IMR-90 (cell line): ENCODE measurements at places on chromosomes 7 and 10.

DNA sequence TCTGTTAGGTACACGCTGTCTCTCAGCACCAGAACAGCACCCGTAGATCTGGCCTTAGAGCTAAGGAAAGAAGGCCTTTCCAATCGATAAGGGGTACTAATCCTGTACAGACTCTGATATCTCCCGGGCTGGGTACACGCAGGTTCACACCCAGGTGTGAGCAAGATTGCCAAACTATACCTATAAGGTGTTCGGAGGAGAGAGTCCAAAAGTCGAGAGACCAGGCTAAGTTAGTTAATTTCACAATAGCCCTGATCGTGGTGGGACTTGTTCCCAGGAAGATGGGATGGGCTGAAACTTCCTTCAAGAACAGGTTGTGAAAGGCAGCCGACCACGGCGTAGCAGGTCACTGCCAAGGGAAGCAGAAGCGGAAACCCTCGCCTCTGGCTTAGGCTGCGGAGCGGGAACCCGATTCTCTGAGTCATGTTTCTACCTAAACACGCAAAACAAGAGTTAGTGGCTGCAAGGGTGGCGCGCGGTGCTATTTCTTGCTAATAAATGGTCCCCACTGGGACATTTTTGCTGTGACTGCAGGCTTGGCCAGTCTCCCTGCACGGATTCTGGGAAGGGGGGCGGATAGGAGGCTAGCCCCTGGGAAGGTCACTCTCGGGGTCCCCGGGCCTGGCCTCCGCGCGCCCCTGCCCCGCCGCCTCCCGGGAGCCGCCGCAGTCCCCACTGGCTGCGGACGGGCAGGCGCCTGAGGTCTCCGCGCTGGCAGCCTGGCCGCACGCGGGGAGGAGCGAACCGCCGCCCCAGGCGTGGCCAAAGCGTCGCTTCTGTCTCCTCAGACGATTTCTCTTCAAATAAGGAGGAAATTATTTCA, 75.4 kb upstream of the PDSS1 start:
- no peaks in the 10 kb centered on the region; the same call in 1 of the 2 replicates for H3K27me3 ChIP-seq
- H3K4me3 ChIP-seq: no peak overlapping the region
- no peaks in the 10 kb centered on the region for H3K4me1 ChIP-seq
- H3K27ac ChIP-seq: no peak overlapping the region
- DNase-seq: peak; percentile 0

GRCh38 chr7:40870108-40870507, 735.3 kb downstream of the SUGCT start:
- H3K4me1 ChIP-seq: peaks cover 3% of the 10 kb centered on the region; the same call in 1 of the 2 replicates
- no peaks in the 10 kb centered on the region for H3K27me3 ChIP-seq
- peak; percentile 12 for DNase-seq
- no peak overlapping the region for H3K27ac ChIP-seq
- H3K36me3 ChIP-seq: no peaks in the 10 kb centered on the region

- H3K36me3 ChIP-seq: no peaks in the 10 kb centered on the region
- no peaks in the 10 kb centered on the region for H3K4me1 ChIP-seq
- no peak overlapping the region for H3K27ac ChIP-seq
- H3K4me3 ChIP-seq: no peak overlapping the region
- H3K27me3 ChIP-seq: no peaks in the 10 kb centered on the region
- DNase-seq: no peak
Observed at GRCh38 chr7:55618913-55619312, 46.6 kb upstream of the VOPP1 start.

GRCh38 chr10:50286517-50286916, 35.2 kb upstream of the ASAH2 start:
- no peaks in the 10 kb centered on the region for H3K36me3 ChIP-seq
- no peaks in the 10 kb centered on the region for H3K4me1 ChIP-seq
- H3K27ac ChIP-seq: no peak overlapping the region
- peak; percentile 16 for DNase-seq
- H3K4me3 ChIP-seq: no peak overlapping the region

DNA sequence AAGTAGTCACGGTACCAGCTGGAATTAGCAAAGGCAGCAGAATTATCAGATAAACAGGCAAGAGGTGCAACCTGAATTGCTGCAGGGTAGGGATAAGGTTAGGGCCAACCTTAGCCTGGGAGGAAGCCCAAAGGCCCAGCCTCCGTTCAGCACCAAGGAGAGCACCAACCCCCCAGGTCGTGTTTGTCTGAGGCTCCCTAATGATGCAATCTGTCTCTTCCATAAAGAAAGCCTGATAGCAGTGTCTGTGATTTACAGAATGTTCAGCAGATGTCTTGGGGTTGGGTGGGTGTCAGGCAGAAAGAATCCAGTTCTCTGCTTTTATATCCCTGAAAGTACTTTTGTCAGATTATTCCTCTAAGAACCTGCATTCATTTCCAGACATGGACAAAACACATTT, 328.4 kb upstream of the AOAH start:
- no peaks in the 10 kb centered on the region for H3K36me3 ChIP-seq
- H3K4me3 ChIP-seq: no peak overlapping the region
- H3K4me1 ChIP-seq: peaks cover 1% of the 10 kb centered on the region; the same call in 1 of the 2 replicates
- H3K27ac ChIP-seq: no peak overlapping the region
- peak; percentile 36 for DNase-seq
- peaks cover 2% of the 10 kb centered on the region; the same call in 1 of the 2 replicates for H3K27me3 ChIP-seq

- H3K27ac ChIP-seq: no peak overlapping the region
- no peaks in the 10 kb centered on the region for H3K36me3 ChIP-seq
- DNase-seq: no peak
- no peaks in the 10 kb centered on the region for H3K4me1 ChIP-seq
Observed at GRCh38 chr10:80539421-80540031, 1.8 kb downstream of the SH2D4B start.

DNA sequence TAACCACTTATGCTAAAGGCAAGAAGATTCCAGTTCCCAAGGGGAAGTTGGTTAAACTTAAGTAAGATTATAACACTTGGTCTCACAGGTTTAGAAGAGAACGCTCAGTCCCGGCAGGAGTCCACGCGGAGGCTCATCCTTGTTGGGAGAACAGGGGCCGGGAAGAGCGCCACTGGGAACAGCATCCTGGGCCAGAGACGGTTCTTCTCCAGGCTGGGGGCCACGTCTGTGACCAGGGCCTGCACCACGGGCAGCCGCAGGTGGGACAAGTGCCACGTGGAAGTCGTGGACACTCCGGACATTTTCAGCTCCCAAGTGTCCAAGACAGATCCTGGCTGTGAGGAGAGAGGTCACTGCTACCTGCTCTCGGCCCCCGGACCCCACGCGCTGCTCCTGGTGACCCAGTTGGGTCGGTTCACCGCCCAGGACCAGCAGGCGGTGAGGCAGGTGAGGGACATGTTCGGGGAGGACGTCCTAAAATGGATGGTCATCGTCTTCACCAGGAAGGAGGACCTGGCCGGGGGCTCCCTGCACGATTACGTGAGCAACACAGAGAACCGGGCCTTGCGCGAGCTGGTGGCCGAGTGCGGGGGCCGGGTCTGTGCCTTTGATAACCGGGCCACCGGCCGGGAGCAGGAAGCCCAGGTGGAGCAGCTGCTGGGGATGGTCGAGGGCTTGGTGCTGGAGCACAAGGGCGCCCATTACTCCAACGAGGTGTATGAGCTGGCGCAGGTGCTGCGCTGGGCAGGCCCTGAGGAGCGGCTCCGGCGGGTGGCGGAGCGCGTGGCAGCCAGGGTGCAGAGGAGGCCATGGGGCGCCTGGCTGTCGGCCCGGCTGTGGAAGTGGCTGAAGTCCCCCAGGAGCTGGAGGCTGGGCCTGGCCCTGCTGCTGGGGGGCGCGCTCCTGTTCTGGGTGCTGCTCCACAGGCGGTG, 3.8 kb downstream of the GIMAP1 start:
- no peak overlapping the region for H3K4me3 ChIP-seq
- no peak for DNase-seq
- H3K36me3 ChIP-seq: no peaks in the 10 kb centered on the region
- H3K27me3 ChIP-seq: no peaks in the 10 kb centered on the region

DNA sequence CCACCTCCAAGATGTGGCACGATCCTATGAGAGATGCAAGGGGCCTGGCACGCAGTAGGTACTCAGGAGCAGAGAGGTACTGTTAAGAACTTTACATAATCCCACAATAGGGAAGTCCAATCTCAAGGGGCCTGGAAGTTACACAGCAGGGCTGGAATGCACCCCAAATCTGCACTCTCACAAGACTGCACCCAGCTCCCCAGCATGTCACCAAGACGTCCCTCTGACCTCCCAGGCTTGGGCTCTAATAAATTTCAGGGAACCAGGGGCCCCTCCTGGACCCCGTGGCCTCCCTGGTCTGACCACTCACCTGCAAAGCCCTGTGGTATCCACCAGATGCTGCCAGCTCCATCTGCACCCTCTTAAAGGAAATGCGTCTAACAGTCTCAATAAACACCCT, 94.9 kb downstream of the OAT start:
- no peaks in the 10 kb centered on the region for H3K4me1 ChIP-seq
- H3K27me3 ChIP-seq: no peaks in the 10 kb centered on the region
- DNase-seq: no peak
- H3K36me3 ChIP-seq: no peaks in the 10 kb centered on the region
- no peak overlapping the region for H3K27ac ChIP-seq

DNA sequence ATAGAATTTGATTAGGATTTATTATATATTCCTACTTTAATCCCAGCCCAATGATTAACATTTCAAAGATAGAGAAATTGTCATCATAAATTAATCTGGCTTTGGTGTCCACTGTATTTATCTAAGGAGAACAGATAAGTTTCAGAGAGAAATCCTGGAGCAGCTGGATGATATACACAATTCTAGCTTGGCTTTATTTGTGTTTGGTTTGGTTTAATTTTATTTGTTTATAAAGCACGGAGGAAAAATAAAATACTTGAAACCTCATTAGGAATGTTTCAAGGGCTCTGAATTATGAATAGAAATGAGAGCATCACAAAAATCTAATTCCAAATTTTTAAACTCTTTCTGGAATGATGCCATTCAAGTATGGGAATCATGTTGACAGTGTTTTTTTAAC, 42.1 kb downstream of the SEMA3D start:
- no peak overlapping the region for H3K4me3 ChIP-seq
- H3K36me3 ChIP-seq: no peaks in the 10 kb centered on the region
- no peak overlapping the region for H3K27ac ChIP-seq
- no peaks in the 10 kb centered on the region for H3K4me1 ChIP-seq
- DNase-seq: no peak

DNA sequence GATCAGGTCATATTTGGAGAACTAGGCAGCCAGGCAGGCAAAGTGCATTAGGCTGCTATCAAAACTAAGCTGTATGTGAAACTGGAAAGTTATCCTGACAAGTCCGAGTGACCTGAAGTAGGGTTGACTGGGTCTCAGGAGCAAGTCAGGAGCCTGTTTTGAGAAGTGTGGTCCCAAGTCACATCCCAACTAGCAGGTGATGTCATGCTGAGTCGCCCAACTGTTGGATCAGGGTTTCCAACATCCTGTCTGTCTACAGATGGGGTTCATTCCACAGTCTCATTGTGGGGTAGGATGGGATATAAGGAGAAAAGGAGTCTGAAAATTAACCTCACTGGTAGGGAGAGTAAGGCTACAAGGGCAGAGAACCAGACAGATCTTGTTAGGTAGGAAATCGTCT, 27.0 kb downstream of the SLC26A4 start:
- H3K27ac ChIP-seq: no peak overlapping the region
- H3K4me3 ChIP-seq: no peak overlapping the region
- peak; percentile 51 for DNase-seq
- no peaks in the 10 kb centered on the region for H3K36me3 ChIP-seq
- no peaks in the 10 kb centered on the region for H3K27me3 ChIP-seq

DNA sequence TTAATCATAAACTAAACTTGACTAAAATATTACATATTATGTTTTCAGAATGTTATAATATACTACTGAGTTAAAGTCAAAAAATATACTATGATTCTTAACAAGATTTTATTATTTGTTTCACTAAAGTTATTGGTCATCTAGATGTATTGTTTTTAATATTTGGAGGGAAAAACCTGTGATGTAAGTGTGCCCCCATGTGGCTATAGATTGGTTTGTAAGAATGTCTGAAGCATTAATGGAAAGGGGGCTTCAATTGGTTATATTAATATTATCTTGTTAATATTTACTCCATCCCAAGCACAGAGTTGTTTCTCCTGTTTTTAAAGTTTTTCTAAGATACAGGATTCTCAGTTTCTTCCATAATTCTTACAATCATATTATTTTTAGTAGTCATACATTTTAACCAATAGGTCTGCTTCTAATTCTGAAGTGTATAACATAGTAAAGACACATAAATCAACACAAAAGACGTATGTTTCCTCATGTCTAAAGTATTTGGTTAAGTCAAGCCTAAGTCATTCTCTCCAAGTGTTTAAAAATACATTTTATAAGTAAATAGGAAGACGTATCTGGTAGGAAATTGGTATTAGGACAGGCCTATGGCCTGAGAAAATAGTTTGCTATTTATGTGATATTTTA, 58.0 kb downstream of the GNAT3 start:
- no peak overlapping the region for H3K27ac ChIP-seq
- no peaks in the 10 kb centered on the region for H3K27me3 ChIP-seq
- DNase-seq: peak; percentile 56
- H3K4me3 ChIP-seq: no peak overlapping the region
- no peaks in the 10 kb centered on the region for H3K36me3 ChIP-seq
- peaks cover 7% of the 10 kb centered on the region; the same call in 1 of the 2 replicates for H3K4me1 ChIP-seq

DNA sequence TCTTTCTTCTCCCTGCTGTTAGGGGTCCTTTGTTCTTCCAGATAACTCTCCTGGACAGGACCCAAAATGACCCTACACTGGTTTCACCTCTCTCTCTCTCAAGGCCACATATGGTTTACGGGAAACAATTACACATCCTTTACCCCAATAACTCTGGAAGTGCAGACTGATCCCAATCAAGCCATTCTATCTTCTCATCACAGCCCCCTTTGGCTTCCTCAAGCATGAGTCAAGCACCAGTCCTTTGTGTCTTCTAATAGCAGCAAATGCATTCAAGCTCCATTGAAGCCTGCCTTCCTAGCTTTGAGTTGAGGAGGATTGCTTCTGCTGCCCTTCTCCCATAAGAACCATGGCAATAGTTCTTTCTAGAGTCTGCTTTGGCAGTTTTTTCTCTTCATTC, 20.2 kb downstream of the C10orf67 start:
- H3K27ac ChIP-seq: no peak overlapping the region
- no peaks in the 10 kb centered on the region for H3K36me3 ChIP-seq

- no peak for DNase-seq
- H3K4me3 ChIP-seq: no peak overlapping the region
- H3K4me1 ChIP-seq: peaks cover 2% of the 10 kb centered on the region; the same call in 1 of the 2 replicates
- H3K36me3 ChIP-seq: no peaks in the 10 kb centered on the region
Observed at GRCh38 chr7:94683066-94683465, 27.1 kb upstream of the SGCE start.

GRCh38 chr7:20503278-20503950, 112.1 kb upstream of the ABCB5 start:
- H3K27ac ChIP-seq: no peak overlapping the region
- no peaks in the 10 kb centered on the region for H3K4me1 ChIP-seq
- H3K4me3 ChIP-seq: no peak overlapping the region
- H3K36me3 ChIP-seq: no peaks in the 10 kb centered on the region
- no peaks in the 10 kb centered on the region for H3K27me3 ChIP-seq

GRCh38 chr10:49457686-49458085, 61.8 kb upstream of the DRGX start:
- 0 out of 2 replicates have a peak, but pooled peaks cover 2% of the 10 kb centered on the region for H3K4me1 ChIP-seq
- no peak overlapping the region for H3K27ac ChIP-seq
- H3K4me3 ChIP-seq: no peak overlapping the region

- H3K4me1 ChIP-seq: no peaks in the 10 kb centered on the region
- no peak overlapping the region for H3K4me3 ChIP-seq
- H3K27me3 ChIP-seq: no peaks in the 10 kb centered on the region
- peak; percentile 8 for DNase-seq
Observed at GRCh38 chr10:74652664-74653063, 173.7 kb upstream of the KAT6B start.
